ENCODE measurements at places on chromosomes 2 and 18. TPM values are rescaled to one million over a fixed set of nuclear protein-coding genes. Genes with fewer than 3 reads are reported as not detected.

DNA sequence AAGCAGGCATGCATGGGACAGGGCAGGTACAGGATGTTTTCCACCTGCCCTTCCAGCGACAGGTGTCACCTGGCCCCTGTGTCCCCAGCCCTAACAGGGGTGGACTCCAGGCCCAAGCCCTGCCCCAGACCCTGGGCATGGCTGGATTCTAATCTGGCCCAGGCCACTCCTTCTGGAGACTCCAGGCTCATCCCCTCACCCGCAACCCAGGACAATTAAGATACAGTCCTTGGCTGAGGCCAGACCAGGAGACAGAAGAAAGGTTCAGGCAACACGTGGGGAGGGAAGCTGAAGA is 9.5 kb downstream of the BIN1 start:
- DNase-seq: no peak

The CELF4 gene
- not detected for total RNA-seq

- no peak for DNase-seq
Observed at GRCh38 chr18:57771626-57772025, 31.5 kb downstream of the ATP8B1 start.

The SRD5A2 gene
- not detected for total RNA-seq

GRCh38 chr2:12106440-12107080 is 360.1 kb downstream of the LPIN1 start:
- DNase-seq: peak; percentile 97

DNA sequence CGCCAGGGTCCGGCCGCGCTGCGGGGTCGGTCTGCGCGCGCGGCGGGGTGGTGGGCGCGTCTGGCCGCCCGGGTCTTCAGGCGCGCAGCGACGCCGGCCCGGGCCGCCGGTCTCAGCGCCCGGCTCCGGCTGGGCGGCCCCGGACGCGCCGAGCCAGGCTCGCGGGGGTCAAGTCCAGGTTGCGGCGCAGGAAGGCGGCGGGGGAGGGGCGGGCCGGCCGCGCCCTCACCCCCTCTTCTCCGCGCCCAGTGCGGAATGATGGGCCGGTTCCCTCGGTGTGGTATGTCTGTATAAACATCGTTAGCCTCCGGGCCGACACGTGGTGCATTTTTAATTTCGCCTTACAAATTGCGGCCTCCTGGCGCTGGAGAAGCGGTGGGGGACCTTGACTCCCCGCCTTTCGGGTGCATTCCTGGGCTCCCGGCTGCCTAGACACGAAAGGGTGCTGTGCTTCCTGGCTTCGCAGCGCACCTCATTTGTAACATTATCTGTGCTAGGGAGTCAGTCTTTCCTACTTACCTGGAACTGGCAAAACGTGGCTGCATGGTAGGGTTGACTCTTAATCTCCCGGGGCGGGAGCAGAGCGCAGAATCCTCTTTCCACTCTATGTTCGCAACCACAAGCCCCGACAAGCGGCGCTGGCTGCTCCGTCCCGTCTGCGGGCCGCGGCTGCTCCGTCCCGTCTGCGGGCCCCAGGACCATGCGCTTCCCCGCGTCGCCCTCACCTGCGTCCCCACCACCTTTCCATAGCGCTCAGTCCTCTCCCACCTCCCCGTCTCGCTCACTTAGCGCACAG is 69.0 kb downstream of the CTAGE1 start:
- peak; percentile 89 for DNase-seq

DNA sequence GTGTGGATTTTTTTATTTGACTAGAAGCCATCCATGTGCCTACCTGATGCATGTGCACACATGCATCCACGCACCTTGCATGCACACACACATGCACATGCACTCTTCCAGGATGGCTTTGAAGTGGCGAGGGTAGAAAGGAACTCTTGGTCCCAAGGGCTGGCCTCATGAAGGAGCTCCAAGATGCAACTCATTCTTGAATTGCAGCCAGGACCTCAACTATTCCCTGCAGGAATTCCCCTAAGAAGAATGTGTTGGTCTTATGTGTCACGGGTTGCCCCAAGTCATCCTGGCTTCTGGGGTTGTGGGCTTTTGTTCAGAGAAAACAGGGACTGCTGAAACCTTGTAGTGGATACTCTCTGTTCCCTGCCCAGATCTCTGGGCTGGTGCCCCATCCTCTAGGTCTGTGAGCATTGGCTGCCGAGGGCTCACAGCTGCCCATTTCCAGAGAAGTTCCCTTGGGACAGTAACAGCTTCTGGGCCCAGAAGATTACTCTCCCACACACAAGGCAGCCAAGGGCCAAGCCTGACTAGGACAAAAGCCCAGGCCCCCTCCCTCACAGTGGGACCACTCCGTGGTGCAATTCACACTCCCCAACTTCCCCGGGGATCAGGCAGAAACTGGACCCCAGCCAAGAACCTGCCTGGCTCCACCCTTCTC is 137.6 kb downstream of the COPS8 start:
- peak; percentile 100 for DNase-seq

- no peak for DNase-seq
Observed at GRCh38 chr2:135756692-135757091, 15.0 kb downstream of the UBXN4 start.

- no peak for DNase-seq
Observed at GRCh38 chr18:33578518-33579348, 714 bp downstream of the ASXL3 start.

- no peak for DNase-seq
Observed at GRCh38 chr2:1731447-1731962, 12.8 kb downstream of the PXDN start.

DNA sequence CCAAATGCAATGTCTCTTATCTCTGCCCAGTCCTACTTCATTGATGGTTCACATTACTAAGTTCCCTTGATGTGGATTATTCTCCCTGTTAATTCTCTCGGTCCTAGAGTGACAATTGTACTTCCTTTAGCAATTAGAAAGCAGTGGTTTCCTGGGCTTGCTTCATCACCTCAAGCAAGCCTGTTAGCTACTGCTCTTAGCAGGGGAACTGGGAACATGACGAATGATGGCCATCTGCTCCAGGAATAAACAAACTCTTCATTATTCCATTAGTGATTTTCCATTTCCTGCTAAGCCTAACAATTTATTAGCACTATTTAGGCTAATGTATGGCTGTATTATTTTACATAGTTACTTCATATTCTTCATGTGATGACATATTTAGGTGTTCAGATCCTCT is 331.8 kb downstream of the MTX2 start:
- DNase-seq: no peak

The PDE1A gene
- 34.9 TPM for total RNA-seq

GRCh38 chr2:151900331-151900730 is 72.1 kb upstream of the ARL5A start:
- DNase-seq: no peak

The RAPGEF4 gene
- total RNA-seq: 1.3 TPM

DNA sequence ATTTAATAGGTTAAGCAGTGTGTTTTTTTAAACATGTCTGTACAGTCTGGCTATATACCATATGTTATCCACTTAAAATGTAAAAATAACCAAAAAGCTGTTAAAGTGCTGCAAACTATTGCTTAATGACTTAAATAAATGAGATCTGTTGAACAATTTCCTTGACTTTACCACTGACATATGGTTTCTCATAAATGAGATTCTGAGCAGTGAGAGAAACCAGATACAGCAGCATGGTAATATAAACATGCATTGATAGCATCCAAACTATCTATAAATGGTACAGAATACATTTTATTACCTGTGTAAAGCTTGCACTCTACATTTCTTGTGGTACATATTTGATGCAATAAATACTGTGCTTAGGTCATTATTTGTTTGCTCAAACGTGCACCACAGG is 36.3 kb upstream of the TTC21B start:
- no peak for DNase-seq

The ASAP2 gene
- 37.1 TPM for total RNA-seq

- DNase-seq: peak; percentile 68
Observed at GRCh38 chr18:79506191-79507075, 110.7 kb downstream of the NFATC1 start.

The MAPK4 gene
- total RNA-seq: not detected

DNA sequence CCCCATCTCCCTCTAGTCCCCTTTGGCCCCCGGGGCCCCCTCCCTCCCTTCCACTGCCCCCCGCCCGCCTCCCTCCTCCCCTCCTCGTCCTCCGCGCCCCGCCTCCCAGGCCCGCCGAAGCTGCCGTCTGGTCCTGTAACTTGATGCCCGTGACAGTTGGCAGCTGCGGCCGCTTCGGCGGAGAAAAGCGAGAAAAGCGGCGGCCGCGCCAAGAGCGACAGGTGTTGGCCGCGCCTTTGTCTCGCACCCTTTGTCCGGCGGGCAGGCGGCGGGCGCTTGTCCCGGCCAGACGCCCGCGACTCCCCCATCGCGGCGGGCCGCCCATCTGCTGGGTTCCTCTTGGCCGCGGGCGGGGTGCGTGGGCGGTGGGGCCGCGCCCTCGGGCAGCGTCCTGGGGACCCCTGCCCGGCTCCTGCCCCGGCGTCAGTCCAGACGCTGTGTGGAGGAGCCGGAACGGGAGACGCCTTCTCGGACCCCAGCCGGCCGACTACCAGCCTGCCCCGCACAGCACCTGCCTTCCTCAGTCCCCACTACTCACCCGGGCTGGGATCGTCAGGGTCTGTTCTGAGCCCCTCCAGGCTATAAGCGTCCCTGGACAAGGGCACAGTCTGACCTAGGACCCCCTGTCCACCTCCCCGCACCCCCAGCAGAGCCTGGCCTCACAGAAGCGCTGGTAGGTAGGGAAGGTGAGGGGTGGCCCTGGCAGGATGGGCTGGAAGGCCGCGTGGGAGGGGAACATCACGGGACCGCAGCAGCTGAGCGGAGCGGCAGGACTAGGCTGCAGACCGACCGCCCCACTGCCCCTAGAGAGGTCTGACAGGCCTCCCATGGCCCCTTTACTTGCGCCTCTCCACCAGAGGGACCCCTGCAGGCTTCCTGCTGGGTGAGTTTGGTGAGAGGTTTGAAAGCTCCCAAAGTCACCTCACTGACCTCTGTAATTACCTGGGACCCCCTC is 1.2 kb upstream of the HES6 start:
- no peak for DNase-seq

The CABLES1 gene
- 7.4 TPM for total RNA-seq

The DYNC2LI1 gene
- total RNA-seq: 27.4 TPM

GRCh38 chr2:191152482-191153240 is 1.9 kb upstream of the STAT4 start:
- DNase-seq: peak; percentile 57

The GAL3ST2 gene
- 0.25 TPM for total RNA-seq

GRCh38 chr18:59180150-59180845 is 39.7 kb upstream of the GRP start:
- DNase-seq: peak; percentile 83

DNA sequence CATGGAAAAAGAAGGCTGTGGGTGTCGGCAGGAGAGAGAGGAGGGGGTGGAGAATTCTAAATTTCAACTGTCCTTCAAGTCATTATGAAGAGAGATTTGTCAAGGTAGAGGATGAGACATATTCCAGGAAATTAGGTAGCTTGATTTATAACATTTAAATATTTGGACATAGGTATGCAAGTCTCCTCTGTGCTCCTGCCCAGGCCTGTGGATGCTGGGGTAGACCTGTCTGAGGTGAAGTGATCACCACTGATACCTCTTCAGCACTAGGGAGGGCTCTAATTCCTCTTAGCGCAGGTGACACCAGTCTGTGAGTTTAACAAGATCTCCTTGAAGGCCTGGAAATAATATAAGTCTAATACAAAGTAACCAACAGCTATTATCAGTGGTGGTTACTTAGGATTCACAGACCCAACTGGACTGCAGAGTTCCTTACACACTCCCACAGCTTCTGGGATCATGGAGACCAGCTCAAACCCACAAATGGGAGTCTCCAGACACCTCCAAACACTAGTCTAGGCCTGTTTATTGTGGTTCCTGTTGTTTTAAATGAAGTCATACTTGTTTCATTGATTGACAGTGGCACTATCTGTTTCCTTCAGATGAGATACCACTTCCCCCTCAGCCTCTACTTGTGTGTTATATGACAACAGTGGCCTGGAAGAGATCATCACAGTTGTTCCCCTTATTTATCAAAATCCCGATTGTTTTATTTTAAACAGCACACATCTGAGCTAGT is 104.1 kb upstream of the ITPRID2 start:
- no peak for DNase-seq

The UPP2 gene
- total RNA-seq: not detected

The CHRNG gene
- not detected for total RNA-seq

DNA sequence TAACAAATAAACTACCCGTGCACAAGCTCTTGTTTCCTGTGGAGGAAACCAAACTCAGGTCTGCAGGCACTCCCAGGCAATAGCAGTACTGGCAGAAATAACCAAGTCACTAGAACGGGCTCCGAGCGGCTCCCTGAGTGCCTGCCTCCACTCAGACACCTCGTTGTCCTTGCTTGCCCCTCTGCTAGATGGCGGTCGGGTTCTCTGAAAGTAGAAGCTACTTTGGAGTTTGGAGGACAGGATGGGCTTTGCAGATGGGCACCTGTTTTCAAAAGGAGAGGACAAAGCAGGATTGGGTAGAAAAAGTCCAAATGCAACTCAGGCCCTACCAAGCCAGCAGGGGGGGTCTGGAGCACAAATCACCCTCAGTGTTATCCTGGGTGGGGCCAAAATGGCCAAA is 136.4 kb downstream of the LRRC30 start:
- DNase-seq: no peak

DNA sequence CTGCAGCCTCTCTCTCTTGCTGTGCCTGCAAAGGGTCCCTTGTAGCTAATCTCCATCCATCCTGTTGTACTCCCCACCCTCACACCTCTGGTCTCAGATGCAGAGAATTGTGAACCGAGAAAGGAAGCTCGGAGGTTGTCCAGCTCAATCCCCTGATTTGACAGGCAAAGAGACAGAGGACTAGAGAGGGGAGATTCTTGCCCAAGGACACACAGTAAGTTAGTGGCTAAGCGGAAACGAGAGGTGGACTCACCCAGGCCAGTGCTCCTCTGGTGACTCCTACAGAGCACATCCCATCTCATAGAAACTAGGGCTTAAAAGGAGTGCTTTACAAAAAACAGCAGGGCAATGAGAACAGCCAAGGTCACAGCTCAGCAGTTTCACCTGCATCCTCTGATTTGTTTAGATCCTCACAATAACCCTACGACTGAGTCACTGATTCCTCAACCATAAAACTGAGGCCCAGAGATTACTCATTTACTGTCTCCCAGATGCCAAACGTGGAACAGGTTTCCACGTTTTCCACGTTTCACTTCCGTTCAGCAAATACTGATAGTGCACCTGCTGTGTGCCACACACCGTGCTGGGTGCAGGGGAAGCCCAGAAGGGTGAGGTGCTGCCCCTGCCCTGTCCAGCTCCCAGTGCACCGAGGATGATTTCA is 22.1 kb downstream of the EHD3 start:
- no peak for DNase-seq

- DNase-seq: peak; percentile 31
Observed at GRCh38 chr2:205682971-205683501, 735 bp downstream of the NRP2 start.

DNA sequence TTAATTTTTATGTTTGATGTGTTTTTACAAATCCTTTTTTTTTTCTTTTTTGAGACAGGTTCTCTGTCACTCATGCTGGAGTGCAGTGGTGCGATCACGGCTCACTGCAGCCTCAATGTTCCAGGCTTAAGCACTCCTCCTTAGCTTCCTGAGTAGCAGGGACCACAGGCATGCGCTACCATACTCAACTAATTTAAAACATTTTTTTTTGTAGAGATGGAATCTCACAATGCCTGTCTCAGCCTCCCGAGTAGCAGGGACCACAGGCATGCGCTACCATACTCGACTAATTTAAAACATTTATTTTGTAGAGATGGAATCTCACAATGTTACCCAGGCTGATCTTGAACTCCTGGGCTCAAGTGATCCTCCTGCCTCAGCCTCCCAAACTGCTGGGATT is 3.2 kb downstream of the NOTO start:
- no peak for DNase-seq

The RND3 gene
- 321 TPM for total RNA-seq

Data from fibroblast of the aortic adventitia (primary cell).